ENCODE measurements at places on chromosomes 5 and 9.

- peak; percentile 86 for DNase-seq
These were observed 138.5 kb upstream of the S1PR3 start for GRCh38 chr9:88852794-88853193.

DNA sequence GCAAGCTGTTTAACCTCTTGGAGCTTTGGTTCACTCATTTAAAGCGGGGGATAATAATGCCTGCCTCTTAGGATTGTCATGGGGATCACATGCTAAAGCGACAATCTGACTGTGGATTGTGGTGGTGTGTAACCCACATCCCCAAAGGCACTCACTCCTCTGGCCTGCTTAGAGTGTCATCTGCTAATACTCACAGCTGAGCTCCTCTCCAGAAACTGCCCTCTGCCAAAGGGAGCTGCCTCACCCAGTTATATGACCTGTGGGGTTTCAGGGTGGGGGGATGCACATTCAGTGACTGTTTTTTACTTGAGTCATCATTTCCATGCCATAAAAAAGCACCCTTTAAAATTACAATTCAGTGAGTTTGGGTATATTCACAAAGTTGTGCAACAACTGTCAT lies 110.0 kb upstream of the SPOCK1 start:
- DNase-seq = peak; percentile 31

- no peak for DNase-seq
These were observed 67.9 kb upstream of the TARS1 start for GRCh38 chr5:33372721-33373472.

DNA sequence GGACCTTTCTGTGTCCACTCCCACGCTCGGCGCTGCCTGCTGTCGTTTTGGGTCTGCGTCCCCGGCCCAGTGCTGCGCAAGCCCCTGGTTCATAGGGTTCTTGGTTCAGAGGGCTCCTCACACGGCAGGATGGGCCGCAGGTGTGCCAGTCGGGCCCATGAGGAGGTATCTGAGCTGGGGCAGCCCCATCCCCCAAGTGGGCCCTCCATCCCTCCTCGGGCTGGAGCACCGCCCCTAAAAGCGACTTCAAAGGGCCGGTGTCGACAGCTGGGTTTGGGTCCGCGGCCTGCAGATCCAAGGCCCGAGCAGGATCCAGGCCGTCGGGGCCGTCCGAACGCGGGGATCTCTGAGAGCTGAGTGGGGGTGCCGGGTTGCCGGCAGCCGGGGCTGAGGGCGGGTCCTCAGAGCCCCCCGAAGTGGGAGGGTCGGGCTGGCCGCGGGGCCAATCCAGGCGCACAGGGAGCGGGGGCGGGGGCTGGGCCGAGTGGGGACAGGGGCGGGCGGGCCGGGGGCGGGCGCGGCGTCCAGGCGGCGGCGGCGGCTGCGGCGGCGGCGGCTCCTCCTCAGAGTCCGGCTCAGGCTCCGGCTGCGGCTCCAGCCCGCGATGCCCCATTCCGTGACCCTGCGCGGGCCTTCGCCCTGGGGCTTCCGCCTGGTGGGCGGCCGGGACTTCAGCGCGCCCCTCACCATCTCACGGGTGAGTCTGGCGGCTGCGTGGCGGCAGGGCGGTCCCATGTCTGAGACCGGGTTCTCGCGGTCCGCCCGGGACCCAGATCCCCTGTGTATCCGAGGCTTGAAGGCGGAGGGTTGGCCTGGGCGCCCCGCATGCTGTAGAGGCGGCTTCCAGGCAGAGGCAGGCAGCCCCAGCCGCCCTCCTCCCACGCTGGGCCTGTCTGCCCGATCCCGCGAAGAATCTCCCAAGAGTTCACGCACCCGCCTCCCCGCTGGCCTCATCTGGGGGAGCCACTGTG lies at the start of gene PDLIM4:
PDLIM4 (plus strand) TSS at position 566 of the 971 bp plus-strand sequence; CDS start at position 605, 39 bp downstream.
- DNase-seq = peak; percentile 25

GRCh38 chr9:108784998-108785397 lies 70.8 kb downstream of the ACTL7B start:
- peak; percentile 58 for DNase-seq

- peak; percentile 14 for DNase-seq
These were observed 25.6 kb downstream of the CEP78 start for GRCh38 chr9:78261403-78262001.

- no peak for DNase-seq
These were observed 13.8 kb downstream of the SLC44A1 start for GRCh38 chr9:105258225-105258737.
